ENCODE measurements at places on chromosomes 5 and 9.

DNA sequence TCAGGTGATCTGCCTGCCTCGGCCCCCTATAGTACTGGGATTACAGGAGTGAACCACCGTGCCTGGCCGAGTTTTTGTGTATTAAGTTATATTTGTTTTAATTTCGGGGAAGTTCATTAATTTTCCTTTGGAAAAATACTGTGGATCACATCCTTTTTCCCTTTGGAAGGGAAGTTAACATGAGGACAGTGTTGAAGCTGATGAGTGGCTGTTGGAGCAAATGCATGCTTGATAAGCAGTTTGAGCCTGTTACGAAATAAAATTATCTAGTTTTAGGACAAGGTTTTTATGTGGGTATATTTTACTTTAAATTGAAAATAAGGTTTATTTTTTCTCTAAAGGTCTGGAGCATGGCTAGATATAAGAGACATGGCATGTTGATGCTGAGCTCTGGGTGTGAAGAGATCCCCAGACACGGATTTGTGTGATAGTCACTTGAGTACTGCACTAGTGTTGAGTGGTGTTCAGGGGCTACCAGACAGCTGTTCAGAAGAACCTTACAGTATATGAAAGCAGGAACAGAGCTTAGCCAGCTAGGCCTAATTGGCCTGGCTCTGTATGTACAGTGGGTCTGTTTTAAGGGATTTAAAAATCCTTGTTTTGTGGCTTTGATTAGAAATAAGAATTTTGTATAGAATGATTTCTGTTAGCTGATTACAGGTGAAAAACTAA, 17.4 kb downstream of the LMNB1 start:
- no peak for DNase-seq

DNA sequence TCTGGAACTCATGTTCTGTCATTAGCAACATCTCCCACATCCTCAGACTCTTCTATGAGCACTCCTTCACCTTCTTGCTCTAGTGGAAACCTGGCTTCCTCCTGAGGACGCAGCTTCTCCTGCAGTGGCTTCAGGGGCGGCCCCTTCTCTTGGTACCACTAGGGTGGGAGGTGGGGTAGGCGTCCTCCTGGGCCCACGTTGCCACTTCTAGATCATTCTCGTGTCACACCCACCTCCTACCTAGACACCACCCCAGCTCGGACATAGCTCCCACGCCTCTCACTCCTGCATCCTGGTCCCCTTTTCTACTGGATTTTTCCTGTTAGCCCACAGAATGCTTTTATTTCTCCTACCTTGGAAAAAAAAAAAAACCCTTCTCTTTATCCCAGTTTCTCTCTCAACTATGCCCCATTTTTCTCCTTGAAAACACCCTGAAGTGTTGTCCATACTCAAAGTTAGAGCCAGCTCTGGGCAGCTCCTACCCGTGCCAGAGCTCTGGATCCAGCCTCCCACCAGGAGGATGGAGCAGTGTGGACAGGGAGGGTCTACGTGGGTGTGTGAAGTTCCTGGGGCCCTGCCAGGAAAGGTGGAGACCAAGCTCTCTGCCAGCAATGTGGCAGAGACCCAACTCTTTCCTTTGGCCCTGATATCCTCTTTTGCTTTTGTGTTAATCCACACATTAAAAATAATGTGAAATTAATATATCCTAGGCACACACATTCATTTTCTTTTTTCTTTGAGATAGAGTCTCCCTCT, 179.2 kb downstream of the HSPA4 start:
- DNase-seq = no peak

- no peak for DNase-seq
Measured at GRCh38 chr5:132422720-132423437, 53.4 kb downstream of the SLC22A5 start.

GRCh38 chr5:117379521-117379920, 804.9 kb upstream of the SEMA6A start:
- DNase-seq = no peak

- no peak for DNase-seq
Measured at GRCh38 chr5:169805937-169806700, 169.0 kb downstream of the DOCK2 start.

- no peak for DNase-seq
Measured at GRCh38 chr9:27029186-27029585, 23.7 kb upstream of the LRRC19 start.

GRCh38 chr9:134619983-134620661, 21.5 kb upstream of the COL5A1 start:
- DNase-seq = no peak

GRCh38 chr9:105416840-105417239, 31.0 kb upstream of the FSD1L start:
- no peak for DNase-seq

DNA sequence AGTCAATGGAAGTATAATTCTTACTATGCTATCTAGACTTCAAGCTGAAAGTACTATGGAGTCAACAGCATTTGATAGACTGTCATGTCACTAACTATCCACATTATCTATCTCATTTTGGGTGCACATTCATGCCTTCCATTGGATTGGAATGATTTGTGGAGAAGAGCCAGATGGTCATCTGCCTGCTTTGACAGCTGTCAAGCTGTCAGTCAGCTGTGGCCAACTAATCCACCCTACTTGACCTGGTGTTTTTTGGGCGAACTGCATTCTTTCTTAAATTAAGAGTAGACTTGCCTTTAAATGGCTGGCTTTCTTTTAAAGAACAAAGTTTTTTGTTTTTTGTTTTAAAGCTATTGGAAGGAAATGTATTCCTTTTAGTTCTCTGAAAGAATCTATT, 151.5 kb downstream of the DCP2 start:
- no peak for DNase-seq

- DNase-seq = no peak
Measured at GRCh38 chr9:91496351-91496750, 72.7 kb upstream of the NFIL3 start.

GRCh38 chr5:68748101-68748500, 345.7 kb upstream of the SLC30A5 start:
- no peak for DNase-seq

DNA sequence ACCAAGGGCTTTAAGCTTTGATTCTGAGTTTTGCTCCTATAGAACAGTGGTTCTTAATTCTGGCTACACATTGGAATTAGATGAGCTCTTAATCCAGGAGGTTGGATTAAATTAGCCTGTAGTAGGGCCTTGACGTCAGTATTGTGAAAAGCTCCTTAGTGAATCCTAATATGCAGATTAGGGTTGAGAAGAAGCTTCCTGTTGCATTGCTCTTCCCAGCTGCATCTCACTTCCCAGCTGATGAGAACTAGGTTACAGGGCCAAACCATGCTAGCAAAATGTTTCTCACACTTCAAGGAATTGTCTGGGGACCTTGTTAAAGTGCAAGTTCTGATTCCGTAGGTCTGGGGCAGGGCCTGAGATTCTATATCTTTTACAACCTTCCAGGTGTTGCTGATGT, 300.0 kb downstream of the ZSWIM6 start:
- no peak for DNase-seq

GRCh38 chr9:93154293-93154903, 20.3 kb upstream of the NINJ1 start:
- no peak for DNase-seq

GRCh38 chr9:68690088-68690487, 15.0 kb upstream of the PIP5K1B start:
- no peak for DNase-seq

DNA sequence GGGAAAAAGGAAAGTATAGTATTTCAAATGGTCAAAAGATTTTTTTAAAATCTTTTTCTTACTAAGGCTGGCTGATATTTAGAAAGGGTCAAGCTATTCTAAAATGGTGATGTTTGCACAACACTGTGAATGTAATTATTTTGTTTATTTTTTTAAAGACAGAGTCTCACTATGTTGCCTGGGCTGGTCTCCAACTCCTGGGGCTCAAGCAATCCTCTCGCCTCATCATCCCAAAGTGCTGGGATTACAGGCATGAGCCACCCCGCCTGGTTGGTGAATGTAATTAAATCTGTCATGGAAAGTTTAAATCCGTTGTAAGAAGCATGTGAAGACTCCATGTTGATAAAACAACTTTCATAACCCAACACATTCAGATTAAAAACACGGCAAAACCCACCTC, 2.6 kb downstream of the UBTD2 start:
- no peak for DNase-seq

DNA sequence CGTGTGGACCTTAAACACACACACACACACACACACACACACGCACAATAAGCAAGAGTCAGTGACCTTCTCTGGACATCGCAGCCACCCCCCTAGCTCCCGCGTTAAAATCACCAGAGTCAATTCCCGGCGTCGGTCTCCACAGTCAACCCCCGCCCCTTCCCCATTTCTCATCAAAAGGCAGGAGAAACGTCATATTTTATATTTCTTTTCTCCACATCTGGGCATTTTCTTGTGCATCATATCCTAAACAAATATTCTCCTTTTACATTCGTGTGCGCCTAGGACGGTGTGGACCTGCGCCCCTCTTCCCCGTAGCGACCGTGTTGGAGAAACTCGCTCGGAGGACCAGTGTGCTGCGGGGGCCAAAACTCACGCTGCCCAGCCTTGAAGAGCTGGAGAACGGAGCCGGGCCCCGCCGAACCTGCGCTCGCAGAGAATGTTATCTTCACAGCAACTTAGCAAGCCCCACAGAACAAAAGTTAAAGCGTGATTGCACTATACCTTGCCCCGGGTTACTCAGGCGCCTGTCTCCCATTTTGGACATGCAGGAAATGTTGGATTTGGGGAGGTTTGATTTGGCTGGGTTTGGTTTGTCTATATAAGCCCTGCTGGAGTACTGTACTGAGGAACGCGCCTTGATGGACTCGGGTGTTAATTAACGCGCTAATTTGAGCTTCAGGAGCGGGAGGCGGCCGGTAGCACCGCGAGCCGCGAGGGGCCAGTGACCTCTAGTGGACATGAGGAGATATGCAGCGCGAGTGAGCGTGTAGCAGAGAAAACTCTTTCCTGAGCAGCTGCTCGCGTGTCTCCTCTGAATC, 192.4 kb downstream of the MEF2C start:
- DNase-seq = no peak

- no peak for DNase-seq
Measured at GRCh38 chr5:52786949-52787599, 642 bp upstream of the ITGA1 start.

DNA sequence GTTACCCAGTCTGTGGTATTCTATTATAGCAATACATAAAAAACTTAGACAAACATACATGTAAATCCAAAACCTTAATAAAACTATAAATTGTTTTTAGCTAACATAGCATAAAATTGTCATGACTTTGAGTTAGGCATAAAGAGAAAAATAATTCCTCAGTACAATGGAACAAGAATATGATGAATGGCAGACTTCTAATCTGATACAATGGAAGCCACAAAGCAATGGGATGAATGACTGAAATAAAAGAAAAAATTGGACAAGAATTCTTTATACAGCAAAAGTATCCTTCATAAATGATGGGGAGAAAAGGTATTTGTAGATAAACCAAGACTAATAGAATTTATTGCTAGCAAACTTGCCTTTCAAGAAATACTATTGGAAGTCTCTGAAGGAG, 524.2 kb downstream of the GABRG2 start:
- no peak for DNase-seq

- DNase-seq = no peak
Measured at GRCh38 chr5:150460781-150461180, 11.2 kb upstream of the RPS14 start.

- DNase-seq = no peak
Measured at GRCh38 chr5:43967165-43967564, 364.2 kb downstream of the NNT start.

- DNase-seq = no peak
Measured at GRCh38 chr5:106680330-106680729, 990.4 kb downstream of the EFNA5 start.

DNA sequence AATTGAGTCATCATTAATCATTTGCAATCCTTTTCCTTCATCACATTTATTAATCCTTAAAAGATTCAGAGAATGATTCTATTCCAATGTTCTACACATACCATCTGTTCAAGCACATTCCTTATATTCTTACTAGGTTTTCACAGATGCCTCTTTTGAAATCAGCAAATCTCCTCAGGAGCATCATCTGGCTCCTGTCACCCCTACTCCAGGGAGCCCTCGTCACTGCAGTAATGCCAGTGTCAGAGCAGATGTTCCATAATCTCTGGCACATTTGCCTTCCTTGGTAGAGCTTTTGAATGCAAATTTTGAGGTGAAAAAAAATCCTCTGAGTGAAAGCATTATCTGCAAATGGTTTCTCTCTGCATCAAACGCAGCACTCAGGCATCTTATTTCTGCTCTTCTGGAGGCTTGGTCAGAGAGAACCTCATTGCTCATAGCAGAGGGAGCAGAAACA, 7.6 kb upstream of the KCNV2 start:
- no peak for DNase-seq

GRCh38 chr5:17440766-17441165, 57.3 kb upstream of the TAF11L2 start:
- no peak for DNase-seq

- no peak for DNase-seq
Measured at GRCh38 chr9:114100536-114100935, 1.4 kb upstream of the KIF12 start.

DNA sequence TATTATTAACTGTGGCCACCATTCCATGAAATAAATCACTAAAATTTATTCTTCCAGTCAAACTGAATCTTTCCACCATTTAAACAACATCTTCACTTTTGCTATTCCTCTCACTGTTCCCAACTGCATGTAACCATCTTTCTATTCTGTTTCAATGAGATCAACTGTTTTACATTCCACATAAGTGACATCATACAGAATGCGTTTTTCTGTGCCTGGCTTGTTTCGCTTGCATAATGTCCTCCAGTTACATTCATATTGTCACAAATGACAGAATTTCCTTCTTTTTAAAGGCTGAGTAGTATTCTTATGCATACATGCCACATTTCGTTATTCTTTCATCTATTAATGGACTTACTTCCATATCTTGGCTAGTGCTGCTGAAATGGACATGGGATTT, 738.2 kb downstream of the SEMA5A start:
- no peak for DNase-seq

GRCh38 chr9:89862316-89862715, 257.5 kb downstream of the GADD45G start:
- no peak for DNase-seq

DNA sequence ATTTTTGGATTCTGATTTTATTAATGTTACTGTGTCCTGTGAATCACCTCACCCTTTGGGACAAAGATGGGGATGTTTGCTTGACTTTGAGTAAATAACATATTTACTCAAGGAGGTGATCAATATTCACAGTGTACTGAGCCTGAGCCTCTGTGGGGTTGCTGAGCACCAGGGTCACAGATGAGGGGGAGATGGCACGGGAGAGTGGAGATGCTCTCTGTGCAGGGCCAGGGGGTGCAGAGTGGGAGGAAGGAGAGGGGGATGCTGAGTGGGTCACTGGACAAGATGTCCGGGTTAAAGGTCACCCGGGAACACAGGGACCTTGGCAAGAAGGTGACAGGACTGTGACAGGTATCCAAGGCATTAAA, 4.0 kb downstream of the SQSTM1 start:
- DNase-seq = no peak

GRCh38 chr9:136572828-136573625, 27.2 kb upstream of the NOTCH1 start:
- no peak for DNase-seq

- no peak for DNase-seq
Measured at GRCh38 chr5:10485142-10485795, 43.6 kb downstream of the ROPN1L start.

GRCh38 chr9:106481013-106481609, 381.9 kb upstream of the ZNF462 start:
- no peak for DNase-seq
